Inflammatory macrophage treated with lipopolysaccharide for 1 hour (primary cell): ENCODE measurements at places on chromosomes 4 and X.

GRCh38 chr4:169060391-169061091, 50.5 kb upstream of the CBR4 start:
- DNase-seq, result no peak

- DNase-seq, result no peak
Observed at GRCh38 chr4:4329496-4329895, 39.4 kb downstream of the ZBTB49 start.

DNA sequence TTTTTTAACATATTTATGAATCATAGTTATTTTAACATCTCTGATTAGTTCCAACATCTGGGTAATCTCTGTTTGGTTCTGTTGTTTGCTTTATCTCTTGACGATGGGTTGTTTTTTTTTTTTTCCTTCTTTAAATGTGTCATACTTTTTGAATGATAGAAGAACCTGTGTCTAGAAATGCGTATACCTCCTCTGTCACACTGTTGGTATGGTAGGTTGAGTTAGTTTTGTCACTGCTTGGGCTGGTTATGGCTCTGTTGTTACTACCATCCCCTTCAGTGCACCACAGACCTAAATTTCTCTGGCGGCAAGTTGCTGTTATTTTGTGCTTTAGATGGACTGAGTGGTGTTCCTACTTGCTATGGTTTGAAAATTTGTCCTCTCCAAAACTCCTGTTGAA, 16.8 kb downstream of the STIM2 start:
- DNase-seq, result no peak

DNA sequence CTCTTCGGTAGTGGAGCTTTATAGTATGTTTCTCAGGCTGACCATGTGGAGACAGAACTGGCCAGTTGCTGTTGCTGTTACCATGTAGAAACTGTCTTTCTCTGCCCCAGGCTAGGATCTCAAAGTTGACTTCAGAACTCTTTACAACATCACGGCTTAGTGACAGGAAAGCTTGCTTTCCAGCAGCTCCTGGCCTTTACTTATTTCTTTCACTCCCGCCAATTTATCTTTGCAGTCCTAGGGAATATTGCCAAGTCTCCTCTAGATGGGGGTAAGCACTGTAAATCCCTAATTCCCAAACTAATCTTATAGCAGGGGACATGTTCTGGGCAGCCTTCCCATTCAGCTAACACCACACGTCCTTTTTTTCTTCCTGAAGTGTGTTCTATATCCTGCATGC, 631.6 kb downstream of the SPRY1 start:
- DNase-seq, result no peak

DNA sequence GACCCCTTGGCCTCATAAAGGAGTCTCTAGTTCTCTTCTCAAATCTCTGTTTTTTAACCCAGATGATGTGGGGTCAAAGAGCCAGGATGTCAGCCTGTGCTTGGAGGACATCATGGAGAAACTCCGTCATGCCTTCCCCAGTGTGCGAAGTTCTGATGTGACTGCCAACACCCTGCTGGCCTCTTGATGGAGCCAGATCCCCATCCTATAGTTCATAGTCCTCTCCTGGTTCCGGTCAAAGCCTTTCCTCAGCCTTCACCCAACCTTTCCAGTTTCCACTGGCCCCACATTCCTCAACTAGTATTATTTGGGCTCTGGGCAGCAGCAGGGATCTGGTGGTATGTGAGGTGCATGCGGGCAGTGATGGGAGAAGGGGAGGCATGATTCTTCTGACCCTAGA, 30.7 kb downstream of the TAF7L start:
- DNase-seq, result no peak

DNA sequence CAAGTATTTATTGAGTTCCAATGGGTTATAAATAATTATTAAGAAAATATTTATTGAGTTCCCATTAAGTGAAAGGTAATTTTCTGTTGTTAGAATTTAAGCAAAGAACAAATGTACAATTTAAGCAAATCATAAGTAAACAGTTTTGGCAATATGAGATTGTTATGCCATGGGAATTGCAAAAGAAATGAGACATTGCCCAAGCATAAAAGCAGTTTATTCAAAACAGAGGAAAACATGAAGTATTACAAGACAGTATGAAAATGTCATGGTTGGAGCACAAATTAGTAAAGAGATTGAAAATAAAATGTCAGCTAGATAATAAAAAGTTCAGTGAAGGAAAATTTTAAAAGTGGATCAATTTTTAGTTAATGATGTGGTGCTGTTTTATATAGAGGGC, 706.1 kb upstream of the EPHA5 start:
- no peak for DNase-seq

DNA sequence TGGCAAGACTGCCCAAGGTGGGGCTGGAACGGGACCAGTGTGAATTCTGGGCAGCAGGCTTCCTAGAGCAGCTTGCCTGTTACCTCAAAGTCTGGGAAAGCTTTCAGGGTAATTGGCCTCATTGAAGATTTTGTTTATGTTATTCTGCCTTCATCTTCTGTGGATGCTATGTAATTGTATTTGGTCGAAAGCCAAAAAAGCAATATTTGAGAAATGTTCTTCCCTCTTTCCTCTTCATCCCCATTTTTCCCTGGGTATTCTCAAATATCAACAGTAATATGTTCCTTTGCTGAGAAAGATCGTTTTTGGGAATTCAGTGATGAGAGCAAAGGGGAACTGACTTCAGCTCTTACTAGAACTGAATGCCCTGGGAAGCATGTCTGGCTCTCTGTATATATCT, 12.9 kb downstream of the TMEM131L start:
- no peak for DNase-seq

GRCh38 chr4:186707996-186708395, 15.7 kb downstream of the FAT1 start:
- DNase-seq, result no peak

DNA sequence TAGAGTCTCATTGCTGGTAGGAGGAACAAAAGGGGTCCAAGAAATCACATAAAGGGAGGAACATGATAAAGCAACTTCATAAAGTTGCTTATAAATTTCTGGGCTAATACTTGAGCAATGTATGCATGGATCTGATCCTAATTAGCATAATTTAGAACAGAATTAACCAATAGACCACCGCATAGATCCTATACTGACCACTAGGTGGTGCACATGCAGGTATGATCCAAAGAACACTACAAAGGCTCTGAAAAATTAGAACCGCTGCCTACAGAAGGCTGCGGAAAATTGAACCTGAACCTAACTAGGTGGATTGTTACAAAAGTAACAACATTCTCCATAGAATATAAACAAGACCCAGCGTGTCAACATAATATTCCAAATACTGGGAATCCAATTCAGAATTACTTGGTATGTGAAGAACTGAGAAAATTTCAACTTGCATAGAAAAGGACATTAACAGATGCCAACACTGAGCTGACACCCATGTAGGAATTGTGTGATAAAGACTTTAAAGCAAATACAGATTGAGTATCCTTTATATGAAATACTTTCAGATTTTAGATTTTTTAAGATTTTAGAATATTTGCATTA, 23.3 kb downstream of the BRCC3 start:
- no peak for DNase-seq

DNA sequence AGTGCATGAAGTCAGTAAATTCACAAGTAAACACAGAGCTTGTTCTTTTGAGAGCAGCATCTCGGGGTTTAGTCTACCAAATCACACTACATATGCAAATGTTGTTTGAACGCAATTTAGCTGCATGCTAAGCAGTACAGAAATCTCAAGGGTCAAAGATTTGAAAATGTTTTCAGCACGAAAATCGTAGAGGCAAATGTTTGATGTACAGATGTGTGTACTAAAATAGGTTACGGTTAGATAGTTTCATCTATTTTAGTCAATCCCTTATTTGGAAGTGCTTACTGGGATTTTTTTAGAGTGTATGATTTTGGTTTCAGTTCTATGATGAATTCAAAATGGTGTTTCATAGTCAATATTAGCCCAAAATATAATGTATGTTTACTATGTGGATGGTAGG, 1928.2 kb upstream of the TENM3 start:
- no peak for DNase-seq

DNA sequence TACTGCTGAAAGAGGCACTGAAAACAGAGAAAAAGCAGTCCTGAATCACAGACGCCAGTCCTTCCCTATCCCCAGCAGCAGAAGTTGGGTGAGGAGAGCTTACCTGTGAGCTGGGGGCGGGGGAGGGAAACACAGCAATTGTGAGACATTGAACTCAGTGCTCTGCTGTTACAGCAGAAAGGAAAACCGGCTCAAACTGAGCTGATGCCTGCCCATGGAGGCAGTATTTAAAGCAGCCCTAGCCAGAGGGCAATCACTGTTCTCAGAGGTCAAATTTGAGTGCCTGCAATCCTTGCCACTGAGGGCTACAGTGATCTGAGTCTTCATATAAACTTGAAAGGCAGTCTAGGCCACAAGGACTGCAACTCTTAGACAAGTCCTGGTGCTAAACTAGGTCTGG, 220.7 kb downstream of the GRXCR1 start:
- no peak for DNase-seq

DNA sequence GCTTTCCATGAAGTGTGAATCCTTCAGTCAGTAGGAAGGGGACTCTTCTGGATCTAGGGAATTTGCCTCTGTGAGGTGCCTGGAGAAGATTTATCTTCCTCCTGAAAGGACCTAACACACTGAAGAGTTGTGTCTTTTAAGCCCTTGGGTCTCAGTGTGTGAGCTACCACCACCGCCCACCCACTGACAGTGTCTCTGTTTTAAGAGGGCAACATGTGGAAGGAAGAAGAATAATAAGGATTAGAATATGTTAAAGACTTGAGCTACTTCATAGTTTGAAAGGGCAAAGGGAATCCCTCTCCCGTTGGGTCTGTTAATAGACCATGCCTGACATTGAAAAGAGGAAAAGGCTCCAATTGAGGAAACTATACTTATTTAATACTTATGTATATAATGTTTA, 64.3 kb upstream of the TLR2 start:
- DNase-seq, result no peak

GRCh38 chr4:11232015-11232414, 196.7 kb downstream of the HS3ST1 start:
- DNase-seq, result no peak
